Activated T-cell treated with anti-CD3 and anti-CD28 coated beads, Interleukin-2, amount 50 U/mL, for 72 hours (primary cell): ENCODE measurements at places on chromosomes 5 and 9. TPM values are rescaled to one million over a fixed set of nuclear protein-coding genes. Genes with fewer than 3 reads are reported as not detected.
A peak's percentile ranks its signal among the peaks of the same experiment; 100 is the strongest.

SPATA6L gene
- 0.60 TPM for total RNA-seq

DNA sequence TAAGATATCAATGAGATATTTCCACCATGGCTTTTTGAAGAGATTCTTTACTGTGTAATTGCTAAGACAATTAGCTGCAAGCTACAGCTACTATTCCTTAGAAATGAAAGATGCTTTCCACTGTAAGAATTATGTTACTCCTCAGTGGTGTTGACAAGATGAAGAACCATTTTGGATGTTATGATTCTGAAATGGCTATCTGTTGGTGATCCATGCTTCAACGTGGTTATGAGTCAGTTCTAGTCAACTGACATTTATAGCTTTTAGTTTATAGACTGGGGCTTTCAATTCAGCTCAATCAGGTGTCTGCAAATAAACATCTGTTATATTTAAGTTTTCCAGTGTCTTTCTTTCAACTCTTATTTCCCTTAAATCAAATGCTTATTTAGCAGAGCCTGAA is 93.7 kb downstream of the SGCD start:
- DNase-seq = no peak

GRCh38 chr9:26142201-26142600 is 464.0 kb upstream of the TUSC1 start:
- DNase-seq = no peak

- no peak for DNase-seq
These were observed 229.2 kb upstream of the FAM174A start for GRCh38 chr5:100306000-100306399.

GRCh38 chr5:136053336-136054141 is 24.8 kb downstream of the TGFBI start:
- DNase-seq = peak; percentile 12

DNA sequence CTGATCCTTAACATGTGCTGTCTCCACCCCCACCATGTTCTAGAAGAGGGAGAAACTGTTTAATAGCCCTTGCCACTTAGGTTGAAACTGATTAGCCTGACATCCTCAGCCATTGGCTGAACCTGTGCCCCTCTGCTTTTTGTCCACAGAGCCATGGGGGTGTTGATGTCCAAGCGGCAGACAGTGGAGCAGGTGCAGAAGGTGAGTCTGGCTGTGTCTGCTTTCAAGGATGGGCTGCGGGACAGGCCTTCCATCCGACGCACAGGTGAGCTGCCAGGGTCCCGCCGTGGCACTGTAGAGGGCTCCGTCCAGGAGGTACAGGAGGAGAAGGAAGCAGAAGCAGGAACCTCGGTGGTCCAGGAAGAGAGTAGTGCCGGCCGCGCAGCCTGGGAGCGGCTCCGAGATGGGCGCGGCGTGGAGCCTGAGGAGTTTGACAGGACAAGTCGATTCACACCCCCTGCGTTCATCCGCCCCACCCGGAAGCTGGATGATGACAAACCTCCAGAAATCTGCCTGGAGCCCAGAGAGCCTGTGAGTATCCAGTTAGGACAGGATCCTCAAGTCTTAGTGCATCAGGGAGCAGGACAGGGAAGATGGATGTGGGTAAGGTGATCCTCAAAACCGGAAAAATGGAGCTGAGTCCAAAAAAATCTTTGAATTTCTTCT is 13.2 kb downstream of the PHF24 start:
- no peak for DNase-seq

DNA sequence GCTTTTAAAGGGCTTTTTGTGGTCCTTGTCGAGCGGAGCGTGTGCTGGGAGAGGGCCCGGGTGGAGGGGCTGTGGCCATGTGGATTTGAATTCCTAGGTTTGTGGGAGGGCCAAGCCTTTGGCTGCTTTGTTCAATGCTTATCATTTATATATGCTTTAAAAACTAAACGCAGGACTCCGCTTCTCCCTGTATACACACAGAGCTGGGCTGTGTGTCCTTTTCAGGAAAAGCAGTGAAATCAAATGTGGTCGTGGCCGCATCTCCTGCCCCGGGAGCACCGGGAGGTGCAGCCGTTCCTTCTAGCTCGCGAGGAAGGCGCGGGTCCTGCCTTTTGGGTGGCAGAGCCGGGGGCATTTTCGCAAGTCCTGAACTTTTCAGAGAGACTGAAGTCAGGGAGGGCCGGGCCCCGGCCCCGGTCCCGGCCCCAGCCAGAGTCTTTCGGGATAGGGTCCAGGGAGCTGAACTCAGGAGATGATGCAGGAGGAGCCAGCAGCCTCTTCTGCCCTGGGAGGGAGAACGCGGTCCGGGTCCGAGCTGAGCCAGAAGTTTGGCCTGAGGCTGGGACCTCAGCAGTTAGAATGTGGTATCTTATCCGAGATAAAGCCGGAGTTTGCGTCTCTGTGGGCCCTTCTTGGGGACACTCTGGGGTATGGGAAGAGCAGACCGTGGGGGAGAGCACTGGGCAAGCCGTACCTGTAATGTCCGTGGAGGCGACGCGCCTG is 158.8 kb downstream of the C9orf152 start:
- peak; percentile 28 for DNase-seq
